ENCODE measurements at places on chromosomes 6 and 20.

- peak; percentile 33 for DNase-seq
Observed at GRCh38 chr6:160221423-160221822, 37.2 kb downstream of the SLC22A2 start.

DNA sequence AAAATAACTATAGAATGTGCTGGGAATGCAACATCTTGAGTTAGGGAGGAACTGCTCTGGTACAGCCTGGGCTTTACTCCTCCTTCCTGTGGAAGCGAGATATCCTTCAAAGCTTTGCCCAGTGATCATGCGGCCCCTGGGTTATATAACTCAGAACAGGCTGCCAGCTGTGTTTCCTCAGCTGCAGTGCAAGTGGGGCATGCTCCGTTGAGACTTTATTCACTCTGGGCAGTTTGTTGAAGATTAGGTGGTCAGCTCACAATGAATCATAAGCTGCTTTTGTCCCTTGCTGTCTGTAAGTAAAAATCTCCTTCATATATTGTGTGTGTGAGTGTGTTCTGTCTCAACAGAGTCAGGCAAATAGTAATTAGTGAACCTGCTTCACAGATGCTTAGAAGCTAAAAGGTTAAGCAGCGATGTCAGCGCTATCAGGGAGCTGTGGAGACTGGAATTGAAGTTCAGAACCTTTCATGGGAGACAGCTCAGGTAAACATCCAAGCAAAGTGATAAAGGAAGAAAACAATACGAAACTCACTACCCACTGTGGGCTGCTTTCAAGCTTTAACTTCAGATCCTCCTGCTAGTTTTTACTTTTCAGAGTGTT, 688.4 kb downstream of the HTR1B start:
- DNase-seq = no peak

GRCh38 chr6:63615590-63615989, 20.0 kb upstream of the PHF3 start:
- DNase-seq = no peak

DNA sequence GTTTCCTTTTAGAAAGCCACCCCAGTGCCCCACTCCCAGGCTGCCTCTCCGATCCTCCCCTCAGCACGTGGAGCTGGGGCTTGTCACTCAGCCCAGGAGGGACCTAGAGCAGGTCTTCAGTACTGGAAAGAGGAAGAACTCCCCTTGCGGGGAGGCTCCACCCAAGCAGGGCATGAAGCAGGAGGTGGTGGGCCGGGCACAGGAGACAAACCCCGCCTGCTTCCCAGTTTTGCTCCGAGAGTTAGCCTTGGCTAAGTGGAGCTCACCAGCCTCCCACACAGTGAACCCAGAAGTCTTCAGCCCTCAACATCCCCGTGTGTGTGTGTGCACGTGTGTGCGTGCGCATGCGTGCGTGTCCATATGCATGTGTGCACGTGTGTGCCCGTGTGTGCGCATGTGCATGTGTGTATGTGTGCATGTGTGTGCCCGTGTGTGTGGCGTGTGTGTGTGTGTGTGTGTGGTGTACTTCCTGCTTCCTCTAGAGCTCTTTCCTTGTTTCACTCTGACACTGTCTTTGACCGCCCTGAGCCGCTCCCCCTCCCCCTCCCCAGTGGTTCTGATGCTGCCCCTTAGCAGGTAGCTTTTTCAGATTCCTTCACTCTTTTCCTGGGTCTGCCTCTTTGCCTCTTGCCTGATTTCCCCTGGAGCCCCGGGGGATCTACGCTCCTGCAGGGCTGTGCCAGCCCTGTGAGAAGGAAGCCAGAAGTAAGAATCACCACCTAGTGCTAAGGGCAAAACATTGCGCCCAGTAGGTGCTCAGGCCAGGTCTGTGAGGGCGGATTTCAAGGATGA, 239.8 kb downstream of the CDC5L start:
- no peak for DNase-seq

GRCh38 chr20:48246061-48246790, 460.9 kb upstream of the SULF2 start:
- DNase-seq = no peak

DNA sequence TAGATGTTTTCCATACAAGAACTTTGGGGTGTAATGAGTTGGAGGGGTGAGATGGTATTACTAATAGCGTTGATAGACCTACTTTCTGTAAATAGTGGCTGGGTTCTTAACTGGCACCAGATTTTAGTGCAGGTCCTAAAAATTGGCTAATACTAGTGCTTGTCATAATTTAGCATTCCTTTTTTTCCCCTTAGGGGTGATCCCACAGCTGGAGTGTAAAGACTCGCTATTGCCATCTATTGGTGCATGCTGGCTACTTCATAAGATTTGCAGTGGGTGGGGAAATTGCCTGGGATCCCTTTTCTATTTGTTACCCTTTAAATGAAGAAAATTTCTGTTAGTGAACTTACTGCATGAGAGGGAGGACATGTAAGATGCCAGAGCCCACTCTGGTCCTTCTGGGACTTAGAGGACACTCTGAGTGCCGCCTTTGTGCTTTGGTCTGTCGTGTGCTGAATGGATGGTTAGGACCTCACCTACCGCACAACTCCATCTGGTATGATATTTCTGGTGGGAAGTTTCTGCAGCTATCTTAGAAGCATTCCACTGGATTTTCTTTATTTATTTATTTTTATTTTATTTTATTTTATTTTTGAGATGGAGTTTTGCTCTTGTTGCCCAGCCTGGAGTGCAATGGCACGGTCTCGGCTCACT, 195.5 kb downstream of the JARID2 start:
- DNase-seq = peak; percentile 83

DNA sequence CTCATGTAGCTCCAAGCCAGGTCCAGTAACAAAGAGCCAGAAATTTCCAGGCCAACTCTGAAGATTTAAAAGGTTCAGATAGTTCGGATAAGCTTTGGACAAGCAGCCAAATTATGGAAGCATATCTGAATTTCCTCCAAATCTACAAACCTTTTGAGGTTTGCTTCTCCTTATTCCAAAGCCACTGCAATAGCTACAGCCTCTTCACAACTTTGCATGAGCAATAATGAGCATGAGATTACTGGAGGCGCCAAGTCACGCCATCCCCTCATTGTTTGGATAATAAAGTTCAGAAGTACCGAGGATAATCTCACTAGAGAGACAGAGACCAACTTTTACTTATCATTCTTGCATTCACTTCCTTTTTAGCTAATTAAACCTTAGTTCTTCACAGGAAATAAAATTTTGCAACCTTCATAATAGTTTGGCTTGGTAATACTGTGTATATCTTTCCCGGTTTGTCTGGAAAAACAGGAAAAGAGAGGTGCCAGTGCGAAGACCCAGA, 329.6 kb upstream of the RSPO3 start:
- no peak for DNase-seq

DNA sequence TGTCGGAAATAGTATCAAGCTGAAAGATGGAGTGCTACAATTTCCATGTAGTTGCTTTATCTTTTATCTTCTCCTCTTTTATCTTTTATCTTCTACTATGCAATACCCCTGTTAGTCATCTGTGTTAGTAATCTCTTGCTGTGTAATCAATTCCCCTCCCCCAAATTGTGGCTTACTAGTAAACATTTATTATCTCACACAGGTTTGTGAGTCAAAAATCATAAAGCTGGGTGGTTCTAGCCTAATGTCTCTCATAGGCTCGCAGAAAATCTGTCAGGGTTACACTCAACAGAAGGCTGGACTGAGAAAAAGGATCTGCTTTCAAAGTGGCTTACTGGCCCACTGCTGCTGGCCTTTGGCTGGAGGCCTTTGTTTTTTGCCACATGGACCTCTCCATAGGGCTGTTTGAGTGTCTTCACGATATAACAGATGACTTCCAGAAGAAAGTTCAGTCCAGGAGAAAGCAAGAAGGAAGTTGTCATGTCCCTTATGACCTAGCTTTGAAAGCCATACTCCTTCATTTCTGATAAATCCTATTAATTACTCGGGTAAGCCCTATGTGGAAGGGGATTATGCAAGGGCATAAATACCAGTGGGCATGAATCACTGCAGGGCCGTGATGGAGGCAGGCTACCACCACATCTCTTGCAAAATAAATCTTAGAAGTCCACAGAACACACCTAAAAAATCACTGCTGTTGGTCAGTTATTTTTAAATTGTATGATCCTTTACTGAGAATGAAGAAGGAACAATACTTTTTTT, 24.5 kb upstream of the PTCHD4 start:
- no peak for DNase-seq

DNA sequence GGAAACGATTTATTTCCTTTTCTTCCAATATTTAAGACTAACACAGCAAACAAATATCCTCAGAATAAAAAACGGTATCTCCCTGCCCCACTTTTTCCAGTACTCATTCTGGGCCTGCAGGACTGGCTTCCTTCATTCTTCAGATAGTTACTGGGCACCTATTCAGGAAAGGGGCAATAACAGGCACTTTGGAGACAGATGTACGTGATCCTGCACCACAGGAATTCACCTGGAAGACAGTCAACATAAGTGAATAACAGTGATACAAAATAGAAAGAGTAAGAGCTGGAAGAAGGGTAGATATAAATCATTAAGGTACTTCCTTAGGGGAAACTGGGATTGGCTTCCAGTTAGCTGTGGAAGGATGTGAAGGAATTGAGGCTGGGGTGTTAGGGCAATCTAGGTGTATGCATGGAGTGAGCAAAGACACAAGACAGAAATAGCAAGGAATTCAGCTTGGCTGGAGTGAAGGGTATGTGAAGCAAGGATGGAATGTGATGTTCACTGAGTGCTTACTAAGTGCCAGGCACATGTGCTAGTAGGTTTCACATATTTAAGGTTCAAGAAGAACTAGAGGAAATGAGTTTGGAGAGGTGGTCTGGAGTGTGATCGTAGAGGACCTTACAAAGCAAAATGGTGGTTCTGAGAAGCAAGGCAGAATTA, 49.3 kb upstream of the FAM83C start:
- no peak for DNase-seq

DNA sequence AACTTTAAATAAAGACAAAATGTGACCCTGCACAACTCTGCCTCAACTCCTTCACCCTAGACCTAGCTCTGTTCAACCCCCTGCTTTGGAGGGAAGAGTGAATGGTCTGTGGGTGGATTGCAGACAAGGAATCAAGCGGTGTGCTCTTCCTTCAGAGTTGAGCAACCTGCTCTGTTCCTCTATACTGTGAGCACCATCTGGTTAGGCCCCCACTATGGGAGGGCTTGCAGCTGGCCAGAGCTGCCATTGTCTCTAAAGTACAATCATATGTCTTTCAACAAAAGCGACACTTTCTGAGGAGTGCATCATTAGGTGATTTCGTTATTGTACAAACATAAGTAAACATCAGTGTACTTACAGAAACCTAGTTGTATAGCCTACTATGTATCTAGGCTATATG, 406.1 kb upstream of the MARCKS start:
- DNase-seq = no peak

GRCh38 chr6:152057832-152058498, 250.5 kb downstream of the ESR1 start:
- DNase-seq = peak; percentile 5

DNA sequence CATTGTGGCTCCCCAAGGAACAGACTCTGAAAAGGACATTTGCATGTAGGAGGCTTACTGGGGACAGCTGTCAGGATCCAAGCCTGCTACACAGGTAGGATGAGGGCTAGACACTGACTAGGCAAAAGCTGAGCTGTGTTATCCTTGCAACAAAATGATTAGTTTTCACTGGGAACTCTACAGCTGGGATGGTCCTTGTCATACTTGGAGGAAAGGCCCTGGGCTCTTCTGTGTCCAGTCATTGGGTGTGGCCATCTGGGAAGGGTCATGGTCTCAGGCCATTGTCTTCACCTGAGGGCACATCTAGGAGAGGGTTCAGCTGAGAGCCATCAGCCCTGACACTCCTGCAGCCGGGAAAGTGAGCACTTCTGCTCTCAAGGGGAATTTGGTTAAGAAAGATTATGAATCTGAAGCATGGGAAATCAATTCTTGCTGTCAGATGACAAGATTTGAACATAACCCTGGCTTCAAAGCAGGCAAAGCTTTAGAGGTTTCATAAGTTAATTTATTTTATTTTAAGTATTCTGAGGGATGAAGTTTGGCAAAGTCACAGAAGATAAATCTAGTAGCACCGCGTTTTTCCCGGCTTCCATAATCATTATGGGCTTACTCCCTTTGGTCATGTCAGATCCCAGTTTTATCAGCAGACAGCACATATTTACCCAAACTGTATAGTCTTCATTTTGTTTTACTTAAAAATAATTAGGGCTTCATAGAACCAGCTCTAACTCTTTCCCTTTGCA, 78.4 kb upstream of the SLC22A23 start:
- no peak for DNase-seq

DNA sequence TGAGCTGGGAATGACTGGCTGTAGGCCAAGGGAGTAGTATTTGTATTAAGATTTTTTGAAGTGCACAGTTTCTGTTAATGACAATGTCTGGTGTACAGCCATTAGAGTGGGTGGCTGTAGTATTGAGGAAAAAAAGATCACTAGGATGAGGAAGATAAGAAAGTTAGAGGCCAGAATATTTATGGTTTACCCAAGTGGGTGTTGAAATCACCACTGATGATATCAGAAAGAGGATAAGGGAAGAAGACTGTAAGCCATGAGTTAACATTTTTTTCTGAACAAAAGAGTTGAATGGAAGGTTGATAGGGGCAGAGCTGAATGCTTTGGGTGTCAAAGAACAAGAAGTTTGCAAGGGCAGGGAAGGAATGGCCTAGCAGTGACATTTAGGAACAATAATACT, 104.7 kb downstream of the PRDM13 start:
- no peak for DNase-seq

GRCh38 chr6:1364791-1365190, 24.6 kb upstream of the FOXF2 start:
- no peak for DNase-seq

GRCh38 chr6:148885136-148885865, 138.5 kb downstream of the UST start:
- DNase-seq = no peak

GRCh38 chr6:26553264-26553634, 15.1 kb downstream of the HMGN4 start:
- peak; percentile 91 for DNase-seq

All from kidney (tissue), 22 donors.